ENCODE measurements at places on chromosomes 4 and X. TPM values are rescaled to one million over a fixed set of nuclear protein-coding genes. Genes with fewer than 3 reads are reported as not detected.

The MAGEB10 gene
- not detected for total RNA-seq

The RTL9 gene
- total RNA-seq: 0.17 TPM

DNA sequence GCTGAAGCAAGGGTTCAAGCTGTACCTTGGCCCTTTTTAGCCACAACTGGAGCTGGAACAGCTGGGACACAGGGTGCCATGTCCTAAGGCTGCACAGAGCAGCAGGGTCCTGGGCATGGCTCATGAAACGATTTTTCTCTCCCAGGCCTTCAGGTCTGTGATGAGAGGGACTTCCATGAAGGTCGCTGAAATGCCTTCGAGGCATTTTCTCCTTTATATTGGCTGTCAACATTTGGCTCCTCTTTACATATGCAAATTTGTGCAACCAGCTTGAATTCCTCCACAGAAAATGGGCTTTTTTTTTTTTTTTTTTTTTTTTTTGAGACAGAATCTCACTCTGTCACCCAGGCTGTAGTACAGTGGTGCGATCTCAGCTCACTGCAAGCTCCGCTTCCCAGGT lies 430.8 kb downstream of the PCDH11X start:
- DNase-seq: no peak

- no peak for DNase-seq
Measured at GRCh38 chrX:155262970-155263754, 1.1 kb downstream of the RAB39B start.

The ARAP2 gene
- 7.5 TPM for total RNA-seq

- no peak for DNase-seq
Measured at GRCh38 chr4:122963216-122963615, 40.8 kb upstream of the NUDT6 start.

DNA sequence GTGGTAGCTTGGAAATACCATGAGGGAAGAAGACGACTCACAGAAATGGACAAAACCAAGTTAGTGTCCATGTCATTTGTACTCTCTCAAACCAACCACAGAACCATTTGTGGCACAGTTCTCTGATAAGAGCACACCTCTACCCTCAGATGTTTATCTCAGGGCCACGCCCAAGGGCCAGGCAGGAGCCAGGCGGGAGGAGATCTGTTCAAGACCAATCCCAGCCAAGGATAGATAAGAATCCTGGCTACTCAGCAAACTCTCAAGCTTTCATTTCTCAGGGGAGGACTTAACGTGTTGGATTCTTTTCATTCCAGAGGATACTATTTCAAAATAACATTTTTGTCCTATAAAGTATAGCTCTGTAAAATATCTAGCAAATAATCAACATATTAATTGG lies 95.0 kb downstream of the NYX start:
- no peak for DNase-seq

DNA sequence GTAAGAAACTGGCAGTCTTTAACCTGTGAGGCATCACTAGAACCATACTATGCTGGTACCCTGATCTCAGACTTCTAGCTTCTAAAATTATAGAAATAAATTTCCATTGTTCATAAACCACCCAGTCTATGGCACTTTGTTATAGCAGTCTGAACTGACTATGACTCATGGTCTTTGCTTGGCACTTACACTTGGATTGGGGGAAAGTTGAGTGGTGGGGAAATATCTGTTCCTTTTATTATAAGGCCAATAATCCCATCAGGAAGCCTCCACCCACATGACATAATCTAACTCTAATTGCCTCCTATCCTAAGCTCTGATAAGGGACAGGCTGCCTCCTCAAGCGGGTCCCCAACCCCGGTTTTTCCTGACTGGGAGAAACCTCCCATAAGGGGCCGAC lies 61.4 kb upstream of the PACRGL start:
- peak; percentile 19 for DNase-seq

GRCh38 chr4:29037501-29037900 lies 1682.7 kb upstream of the PCDH7 start:
- no peak for DNase-seq

- DNase-seq: no peak
Measured at GRCh38 chr4:174210952-174211490, 72.4 kb downstream of the FBXO8 start.

DNA sequence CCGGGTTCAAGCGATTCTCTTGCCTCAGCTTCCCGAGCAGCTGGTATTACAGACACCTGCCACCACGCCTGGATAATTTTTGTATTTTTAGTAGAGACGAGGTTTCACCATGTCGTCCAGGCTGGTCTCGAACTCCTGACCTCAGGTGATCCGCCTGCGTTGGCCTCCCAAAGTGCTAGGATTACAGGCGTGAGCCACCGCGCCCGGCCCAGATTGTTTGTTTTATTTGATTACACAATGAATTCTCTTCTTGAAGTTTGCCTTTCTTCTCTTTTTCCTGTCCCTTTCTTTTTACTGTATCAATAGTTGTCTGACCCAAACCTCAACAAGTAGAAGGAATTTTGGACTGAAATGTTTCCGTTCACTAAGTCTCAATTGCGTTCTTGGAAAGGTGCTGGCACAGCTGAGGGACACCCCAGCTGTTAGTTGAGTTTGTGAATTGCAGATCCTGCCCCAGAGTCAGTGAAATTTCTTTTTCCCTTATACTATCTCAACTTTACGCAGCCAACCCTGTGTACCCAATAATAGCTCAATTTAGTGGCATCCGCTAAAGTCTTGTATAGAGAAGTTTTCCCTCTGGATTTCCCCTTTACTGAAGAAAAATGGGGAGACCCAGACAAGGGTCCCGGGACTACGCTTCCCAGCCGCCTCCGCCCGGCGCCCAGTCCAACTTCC lies 639 bp upstream of the MTM1 start:
- DNase-seq: no peak

DNA sequence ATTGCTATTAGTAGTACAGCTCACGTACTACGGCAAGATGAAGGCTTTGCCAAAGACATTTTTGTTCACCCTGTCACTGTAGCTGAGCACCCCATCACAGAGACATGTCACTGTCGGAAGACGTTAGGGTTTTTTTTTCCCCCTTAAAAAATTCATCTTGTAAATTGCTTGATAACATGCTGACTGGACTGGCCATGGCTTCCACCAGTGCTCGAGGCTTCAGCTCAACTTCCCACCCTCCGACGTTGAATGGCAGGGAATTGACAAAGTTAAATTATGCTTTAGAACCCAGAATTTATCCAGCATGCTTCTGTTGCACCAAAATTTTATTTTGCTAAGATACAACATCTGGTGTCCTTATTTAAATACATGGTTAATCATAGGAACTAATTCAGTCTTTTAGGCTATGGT lies 707 bp upstream of the OTUD4 start:
- no peak for DNase-seq

The COL25A1 gene
- total RNA-seq: 2.3 TPM

DNA sequence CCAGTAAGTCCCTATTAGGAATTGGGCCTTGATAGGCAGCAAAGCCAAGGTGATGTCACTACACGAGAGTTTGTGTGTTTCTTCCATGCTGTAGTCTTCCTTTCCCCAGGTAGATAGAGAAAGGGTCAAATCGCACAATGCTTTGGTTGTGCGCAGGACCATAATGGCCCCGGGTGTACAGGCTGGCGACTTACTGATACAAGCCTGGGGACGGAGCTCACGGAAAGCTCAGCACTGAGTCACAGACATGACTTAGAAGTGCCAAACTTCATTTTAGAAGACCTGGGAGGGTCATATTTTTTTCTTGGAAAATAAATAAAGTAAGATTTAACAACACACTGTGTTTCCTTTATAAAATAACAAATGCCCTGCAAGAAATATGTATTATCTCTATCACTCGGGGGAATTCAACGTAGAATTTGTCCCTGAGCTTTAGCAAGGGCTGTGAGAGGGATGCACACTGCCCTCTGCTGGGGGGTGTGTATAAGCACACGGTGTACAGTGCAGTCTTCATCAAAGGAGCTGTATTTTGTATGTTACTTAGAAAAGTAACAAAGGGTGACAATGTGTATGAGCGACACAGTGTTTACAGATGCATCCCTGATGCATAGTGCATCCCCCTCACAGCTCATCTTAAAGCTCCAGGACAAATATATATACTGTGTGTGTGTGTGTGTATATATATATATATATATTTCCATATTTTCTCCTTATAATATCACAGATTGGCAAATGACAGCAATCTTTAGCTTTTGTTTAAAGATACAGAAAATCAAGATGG lies 254.5 kb upstream of the VEGFC start:
- DNase-seq: no peak

The MAGEA1 gene
- total RNA-seq: not detected

The NXF2 gene
- total RNA-seq: not detected

GRCh38 chrX:10110316-10110935 lies 46.3 kb upstream of the CLCN4 start:
- DNase-seq: no peak

DNA sequence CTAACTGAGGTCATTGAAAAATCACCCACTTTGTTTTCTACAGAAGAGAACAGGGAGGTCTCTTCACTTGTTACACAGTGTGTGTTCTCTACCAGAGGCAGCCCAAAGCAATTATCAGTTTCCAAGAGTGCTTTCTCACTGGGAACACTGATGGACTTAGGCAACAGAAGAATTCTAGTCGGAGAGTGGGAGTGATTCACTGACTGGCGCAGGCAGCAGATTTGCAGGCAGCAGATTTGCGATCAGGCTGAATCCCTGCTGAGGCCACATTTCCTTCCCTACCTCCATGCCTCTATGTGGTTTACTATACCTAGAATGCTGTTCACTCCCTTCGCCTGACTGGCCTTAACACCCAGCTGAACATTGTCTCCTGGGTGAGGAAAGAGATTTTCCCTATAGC lies 6.6 kb downstream of the OCIAD2 start:
- DNase-seq: no peak

DNA sequence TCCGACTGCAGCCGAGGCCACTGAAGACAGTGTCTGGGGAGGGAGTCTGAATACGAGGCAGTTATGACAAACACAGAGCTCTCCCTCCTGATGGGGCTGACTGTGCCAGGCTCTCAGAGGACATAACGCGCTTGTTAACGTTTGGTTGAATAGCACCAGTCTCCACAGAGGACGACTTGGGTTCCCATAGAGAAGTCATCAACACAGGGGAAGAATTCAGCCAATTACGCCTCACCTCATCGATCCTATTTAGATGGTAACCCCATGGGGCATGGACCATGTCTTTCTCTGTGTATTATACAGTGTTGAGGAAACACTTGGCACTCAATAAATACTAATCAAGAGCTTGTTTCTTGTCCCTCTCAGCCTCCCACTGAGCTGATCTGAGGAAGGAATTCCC lies 642.6 kb upstream of the LCORL start:
- no peak for DNase-seq

GRCh38 chr4:58514299-58514698 lies 1404.1 kb upstream of the IGFBP7 start:
- no peak for DNase-seq

- DNase-seq: no peak
Measured at GRCh38 chrX:115642895-115643530, 82.0 kb downstream of the PLS3 start.

The PRDM5 gene
- total RNA-seq: 10.8 TPM

- DNase-seq: no peak
Measured at GRCh38 chr4:140851804-140852203, 95.6 kb upstream of the TBC1D9 start.

Data from esophagus muscularis mucosa (tissue), 4 donors.